ENCODE measurements at places on chromosomes 12 and 14. TPM values are rescaled to one million over a fixed set of nuclear protein-coding genes. Genes with fewer than 3 reads are reported as not detected.

WNT5B gene
- 1.3 TPM for polyA plus RNA-seq

NGB gene
- polyA plus RNA-seq = not detected

DHRS2 gene
- polyA plus RNA-seq = 0.04 TPM

APOF gene
- not detected for polyA plus RNA-seq

DENND5B gene
- polyA plus RNA-seq = 8.2 TPM

FGD4 gene
- 5.1 TPM for polyA plus RNA-seq

SNAPC1 gene
- polyA plus RNA-seq = 6.1 TPM

CLEC4E gene
- polyA plus RNA-seq = 1.3 TPM

CNPY2 gene
- polyA plus RNA-seq = 64.2 TPM

NAV3 gene
- 2.6 TPM for polyA plus RNA-seq

PUS7L gene
- 2.9 TPM for polyA plus RNA-seq

PRR4 gene
- polyA plus RNA-seq = 5.5 TPM

TAPBPL gene
- polyA plus RNA-seq = 10.2 TPM

IGF1 gene
- 1.9 TPM for polyA plus RNA-seq

GPR162 gene
- 7.7 TPM for polyA plus RNA-seq

TMCC3 gene
- 0.69 TPM for polyA plus RNA-seq

FANCM gene
- polyA plus RNA-seq = 1.4 TPM

KRT72 gene
- not detected for polyA plus RNA-seq

ABHD12B gene
- not detected for polyA plus RNA-seq

FLVCR2 gene
- 3.1 TPM for polyA plus RNA-seq

IAPP gene
- not detected for polyA plus RNA-seq

TGFB3 gene
- 7.9 TPM for polyA plus RNA-seq

ACYP1 gene
- 13.6 TPM for polyA plus RNA-seq

SCARB1 gene
- 8.8 TPM for polyA plus RNA-seq

RITA1 gene
- 10.4 TPM for polyA plus RNA-seq

DCN gene
- 238 TPM for polyA plus RNA-seq

RTL1 gene
- polyA plus RNA-seq = not detected

BATF gene
- 1.3 TPM for polyA plus RNA-seq

PMEL gene
- polyA plus RNA-seq = 0.23 TPM

FAM186B gene
- 0.30 TPM for polyA plus RNA-seq

IRAK3 gene
- polyA plus RNA-seq = 3.6 TPM
